Activated naive CD4-positive, alpha-beta T cell (primary cell): ENCODE measurements at places on chromosomes 12 and 14.

DNA sequence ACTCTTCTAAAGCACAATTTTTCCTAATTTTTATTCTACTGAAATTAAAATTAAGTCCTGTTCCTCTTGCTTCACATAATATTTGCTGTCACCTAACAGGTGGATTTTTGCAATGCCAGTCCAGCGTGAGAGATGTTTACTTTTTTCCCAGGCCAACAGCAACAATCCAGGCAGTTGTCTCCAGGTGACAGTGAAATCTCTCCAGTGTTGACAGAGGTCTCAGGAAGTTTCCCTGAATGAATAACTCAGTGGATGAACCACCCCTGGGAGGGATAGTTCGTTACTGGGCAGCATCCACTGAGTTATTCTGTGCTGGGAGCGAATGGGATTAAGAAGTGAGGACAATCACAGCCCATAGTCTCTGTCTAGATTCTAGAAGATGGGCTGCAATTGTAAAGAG lies 7.1 kb upstream of the NT5DC3 start:
- DNase-seq: no peak

DNA sequence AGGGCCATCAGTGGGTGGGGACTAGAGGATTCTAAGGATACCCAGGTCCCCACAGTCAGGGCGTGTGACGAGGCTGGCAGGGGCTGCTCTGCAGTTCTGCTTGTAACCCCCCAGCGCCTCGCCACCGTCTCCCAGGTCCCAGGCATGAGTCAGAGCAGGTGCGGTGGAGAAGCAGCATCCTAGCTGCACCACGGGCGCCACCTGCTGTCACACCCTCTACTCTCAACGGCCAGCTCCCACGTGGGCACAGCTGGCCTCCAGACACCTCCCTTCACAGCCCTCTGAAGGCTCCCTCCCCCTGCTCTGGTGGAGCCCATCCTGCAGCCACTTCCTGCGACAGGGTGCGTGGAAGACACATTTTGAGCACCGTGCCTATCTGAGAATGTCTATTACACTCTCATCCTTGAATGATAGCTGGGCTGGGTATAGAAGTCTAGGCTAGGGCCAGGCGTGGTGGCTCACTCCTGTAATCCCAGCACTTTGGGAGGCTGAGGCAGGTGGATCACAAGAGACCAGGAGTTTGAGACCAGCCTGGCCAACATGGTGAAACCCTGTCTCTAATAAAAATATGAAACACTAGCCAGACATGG lies 6.9 kb upstream of the NUDT14 start:
- DNase-seq: no peak

DNA sequence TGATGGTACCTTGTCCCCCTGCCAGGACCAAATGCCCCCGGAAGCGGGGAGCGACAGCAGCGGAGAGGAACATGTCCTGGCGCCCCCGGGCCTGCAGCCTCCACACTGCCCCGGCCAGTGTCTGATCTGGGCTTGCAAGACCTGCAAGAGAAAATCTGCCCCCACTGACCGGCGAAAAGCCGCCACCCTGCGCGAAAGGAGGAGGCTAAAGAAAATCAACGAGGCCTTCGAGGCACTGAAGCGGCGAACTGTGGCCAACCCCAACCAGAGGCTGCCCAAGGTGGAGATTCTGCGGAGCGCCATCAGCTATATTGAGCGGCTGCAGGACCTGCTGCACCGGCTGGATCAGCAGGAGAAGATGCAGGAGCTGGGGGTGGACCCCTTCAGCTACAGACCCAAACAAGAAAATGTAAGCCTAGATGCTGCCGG lies 410 bp downstream of the MYF6 start:
- DNase-seq: no peak

- DNase-seq: no peak
Measured at GRCh38 chr12:6070472-6071257, 53.8 kb downstream of the VWF start.

DNA sequence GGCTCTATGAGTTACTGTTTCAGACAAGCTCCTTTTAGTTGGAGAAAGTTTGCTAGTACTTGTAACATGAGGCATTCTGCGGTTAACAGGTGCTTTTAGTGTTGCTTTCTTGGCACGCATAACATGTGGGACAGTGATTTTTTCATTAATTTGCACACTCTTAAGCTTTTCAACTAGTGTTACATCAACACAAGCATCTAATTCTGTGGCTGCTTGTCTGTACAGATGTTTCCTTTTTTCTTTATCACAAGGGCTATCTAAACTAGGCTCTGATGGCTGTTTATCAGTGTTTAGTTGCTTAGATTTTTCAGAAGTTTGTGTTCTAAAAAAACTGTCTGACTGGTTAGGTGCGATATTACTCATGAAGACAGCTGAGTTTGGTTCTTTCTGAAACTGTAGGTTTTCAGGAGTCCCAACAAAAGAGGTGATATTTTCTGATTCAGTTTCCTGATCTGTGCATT lies 120.1 kb downstream of the RALGAPA1 start:
- no peak for DNase-seq
